ENCODE measurements at places on chromosomes 3 and 15.

- DNase-seq, result no peak
These were observed 20.9 kb downstream of the OSBPL10 start for GRCh38 chr3:31959951-31960792.

GRCh38 chr3:14238356-14238755 lies 59.7 kb downstream of the LSM3 start:
- no peak for DNase-seq

DNA sequence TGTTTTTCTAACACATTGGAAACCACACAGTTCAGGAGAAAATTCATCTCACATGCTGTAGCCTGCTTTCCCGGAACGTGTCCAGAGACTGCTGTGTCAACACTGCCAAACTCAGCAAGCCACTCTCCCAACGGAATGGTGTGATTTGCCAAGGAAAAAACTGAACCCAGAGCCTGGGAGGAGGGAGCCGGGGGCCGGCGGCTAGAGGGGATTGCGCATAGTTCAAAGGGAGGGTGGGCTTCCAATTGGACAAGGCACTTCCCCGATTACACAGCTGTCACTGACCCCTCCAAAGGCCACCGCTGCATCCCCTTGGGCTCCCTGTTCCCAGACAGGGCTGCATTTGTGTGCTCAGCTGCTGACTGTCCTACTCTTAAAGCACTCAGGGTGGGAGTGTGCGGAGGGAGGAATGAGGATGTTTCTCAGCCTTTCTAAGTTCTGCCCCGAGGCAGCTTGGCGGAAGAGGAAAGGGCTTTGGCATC lies 256.2 kb downstream of the ZNF621 start:
- DNase-seq, result no peak

- no peak for DNase-seq
These were observed 42.9 kb downstream of the MYO1E start for GRCh38 chr15:59329570-59330350.

- DNase-seq, result peak; percentile 21
These were observed 48.6 kb upstream of the C15orf39 start for GRCh38 chr15:75153087-75153486.

DNA sequence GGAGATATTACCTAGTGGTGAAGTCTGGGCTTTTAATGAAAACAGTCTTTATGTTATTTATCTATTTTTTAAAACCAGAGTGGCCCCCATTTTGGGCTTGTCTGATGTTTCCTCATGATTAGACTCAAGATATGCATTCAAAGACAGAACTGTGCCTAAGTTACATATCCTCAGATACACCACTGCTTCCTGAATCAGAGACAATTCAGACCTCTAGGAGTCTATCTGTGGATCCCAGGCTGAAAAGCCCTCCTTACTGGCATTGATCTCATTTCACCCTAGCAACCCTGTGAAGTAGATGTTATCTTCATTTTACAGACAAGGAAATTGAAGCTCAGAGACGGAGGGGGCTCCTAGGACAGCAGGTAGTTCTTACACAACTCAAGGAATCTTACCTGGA lies 16.8 kb upstream of the TGM5 start:
- no peak for DNase-seq

All from activated CD4-positive, alpha-beta T cell treated with anti-CD3 and anti-CD28 coated beads, Interleukin-10, Interleukin-2, amounts not matched to agents 100 ng/mL and 50 ng/mL, durations not matched to agents 16 hours and 8 hours (primary cell).